Right ventricle myocardium inferior (tissue), 1 donor: ENCODE measurements at places on chromosomes 5 and 9.

- DNase-seq: no peak
Observed at GRCh38 chr5:172274951-172275753, 8.4 kb downstream of the UBTD2 start.

DNA sequence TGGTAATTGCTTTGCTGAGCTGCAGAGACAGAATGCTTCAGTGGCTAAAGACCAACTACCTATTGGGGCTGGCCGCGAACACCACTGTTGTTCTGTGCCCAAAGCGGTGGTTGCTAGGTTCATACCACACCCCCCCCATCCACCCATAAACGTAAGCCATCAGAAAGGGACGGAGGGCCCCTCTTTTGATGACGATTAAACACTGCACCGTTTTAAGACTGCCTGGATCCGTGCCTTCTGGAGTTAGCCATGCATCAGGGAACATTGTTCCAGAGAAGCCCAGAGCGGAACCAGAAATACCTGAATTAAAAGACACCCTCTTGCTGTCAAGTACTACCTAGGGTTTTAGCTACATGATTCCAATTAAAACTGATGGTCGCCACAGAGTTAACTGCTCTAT, 369.1 kb upstream of the DAP start:
- no peak for DNase-seq

DNA sequence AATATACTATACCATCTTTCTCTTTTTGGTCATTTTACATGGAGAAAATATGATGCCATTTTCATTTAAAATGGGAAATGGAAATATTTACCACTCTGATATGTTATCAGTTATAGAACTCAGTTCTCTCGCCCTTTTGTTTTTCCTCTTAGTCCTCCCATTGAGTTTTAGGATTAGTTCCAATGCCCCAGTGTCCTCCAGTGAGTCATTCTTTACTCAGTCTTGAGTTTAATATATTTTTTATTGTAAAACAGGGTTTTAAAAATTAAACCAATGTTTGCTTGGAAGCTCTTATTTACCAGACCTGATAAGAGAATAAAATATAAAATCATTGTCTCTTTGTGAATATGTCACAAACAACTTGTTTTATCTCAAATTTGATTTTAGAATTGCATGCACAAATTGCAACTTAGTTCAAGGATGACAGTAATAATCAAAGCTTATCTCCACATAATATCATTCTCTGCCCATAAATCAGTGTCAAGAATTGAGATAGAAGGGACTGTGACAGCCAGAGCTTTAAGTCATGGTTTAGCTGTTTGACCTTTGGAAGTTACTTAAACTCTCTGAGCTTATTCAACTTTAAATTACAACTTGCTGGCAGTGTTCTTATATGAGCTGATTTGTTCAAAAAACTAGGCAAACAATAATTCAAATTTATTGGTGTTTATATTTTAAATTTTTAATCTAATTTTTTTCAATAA, 166.4 kb downstream of the PAM start:
- DNase-seq: no peak

DNA sequence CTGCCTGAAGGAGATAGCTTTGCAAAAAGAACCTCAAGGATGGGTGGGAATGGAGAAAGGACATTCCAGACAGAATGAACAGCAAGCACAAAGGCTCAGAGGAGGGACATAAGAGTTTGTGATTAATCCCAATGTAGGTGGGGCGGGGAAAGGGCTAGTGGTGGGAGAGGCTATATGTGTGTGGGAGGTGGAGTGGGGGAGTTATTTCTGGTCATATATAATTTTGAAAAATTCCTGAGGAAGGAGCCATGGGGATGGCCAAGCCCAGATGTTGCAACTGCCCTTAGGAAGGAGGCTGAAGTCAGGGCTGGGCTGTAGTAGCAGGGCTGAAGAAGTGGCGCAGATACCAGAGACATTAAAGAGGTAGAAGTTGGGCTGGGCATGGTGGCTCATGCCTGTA, 13.4 kb upstream of the CCL27 start:
- no peak for DNase-seq

- DNase-seq: no peak
Observed at GRCh38 chr9:4592886-4593285, 69.2 kb upstream of the PLPP6 start.
